KBM-7 (cell line): ENCODE measurements at places on chromosomes 1 and 21.

- no peak for DNase-seq
Observed at GRCh38 chr1:39836595-39837110, 46.7 kb downstream of the TRIT1 start.

DNA sequence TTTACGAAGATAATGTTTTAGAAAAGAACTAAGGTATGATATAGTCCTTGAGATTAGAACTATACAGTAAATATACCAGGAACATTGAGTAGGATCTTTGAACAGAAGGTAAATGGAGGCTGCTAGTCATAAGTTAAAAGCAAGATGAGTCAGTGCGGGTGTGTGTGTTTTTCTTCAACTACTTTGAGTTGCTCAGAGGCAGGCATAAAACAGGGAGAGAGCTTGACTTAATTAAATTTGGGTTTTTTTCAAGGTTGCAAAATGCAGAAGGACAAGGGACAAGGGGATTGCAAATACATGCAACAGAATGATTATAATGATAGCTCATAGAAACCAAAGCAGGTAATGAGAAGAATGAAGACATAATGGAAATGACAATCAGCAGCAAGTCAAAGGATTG is 815.1 kb downstream of the NCAM2 start:
- DNase-seq: no peak

GRCh38 chr1:36119456-36119855 is 5.6 kb downstream of the COL8A2 start:
- no peak for DNase-seq

- peak; percentile 76 for DNase-seq
Observed at GRCh38 chr1:165717918-165718515, 19.7 kb upstream of the ALDH9A1 start.

- no peak for DNase-seq
Observed at GRCh38 chr1:117689997-117690625, 84.3 kb downstream of the TENT5C start.

DNA sequence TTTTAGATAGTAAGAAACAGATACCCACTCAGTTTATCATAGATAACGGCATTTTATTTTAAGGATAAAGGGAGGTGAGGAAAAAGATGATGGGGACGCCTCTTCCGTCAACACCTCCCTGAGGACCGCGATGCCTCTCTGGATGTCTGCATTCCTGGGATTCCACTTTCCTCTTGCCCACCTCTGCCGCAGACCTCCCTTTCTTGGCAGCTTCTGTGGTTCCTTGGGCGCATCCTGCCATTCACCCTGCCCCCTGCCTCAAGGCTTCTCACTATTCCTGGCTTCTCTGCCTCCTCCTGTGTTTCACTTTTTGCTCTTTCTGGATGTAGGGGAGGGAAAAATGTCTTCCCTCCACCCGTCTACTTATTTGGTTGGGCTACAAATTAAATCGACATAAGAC is 19.9 kb downstream of the HUNK start:
- DNase-seq: no peak

GRCh38 chr1:177659281-177659680 is 310.6 kb downstream of the SEC16B start:
- no peak for DNase-seq

- DNase-seq: no peak
Observed at GRCh38 chr1:93722081-93723031, 40.7 kb upstream of the BCAR3 start.

- peak; percentile 38 for DNase-seq
Observed at GRCh38 chr21:46459356-46460112, 843 bp downstream of the DIP2A start.

GRCh38 chr1:198845851-198846250 is 207.0 kb downstream of the PTPRC start:
- DNase-seq: no peak

GRCh38 chr1:151479462-151479861 is 20.2 kb upstream of the POGZ start:
- no peak for DNase-seq

DNA sequence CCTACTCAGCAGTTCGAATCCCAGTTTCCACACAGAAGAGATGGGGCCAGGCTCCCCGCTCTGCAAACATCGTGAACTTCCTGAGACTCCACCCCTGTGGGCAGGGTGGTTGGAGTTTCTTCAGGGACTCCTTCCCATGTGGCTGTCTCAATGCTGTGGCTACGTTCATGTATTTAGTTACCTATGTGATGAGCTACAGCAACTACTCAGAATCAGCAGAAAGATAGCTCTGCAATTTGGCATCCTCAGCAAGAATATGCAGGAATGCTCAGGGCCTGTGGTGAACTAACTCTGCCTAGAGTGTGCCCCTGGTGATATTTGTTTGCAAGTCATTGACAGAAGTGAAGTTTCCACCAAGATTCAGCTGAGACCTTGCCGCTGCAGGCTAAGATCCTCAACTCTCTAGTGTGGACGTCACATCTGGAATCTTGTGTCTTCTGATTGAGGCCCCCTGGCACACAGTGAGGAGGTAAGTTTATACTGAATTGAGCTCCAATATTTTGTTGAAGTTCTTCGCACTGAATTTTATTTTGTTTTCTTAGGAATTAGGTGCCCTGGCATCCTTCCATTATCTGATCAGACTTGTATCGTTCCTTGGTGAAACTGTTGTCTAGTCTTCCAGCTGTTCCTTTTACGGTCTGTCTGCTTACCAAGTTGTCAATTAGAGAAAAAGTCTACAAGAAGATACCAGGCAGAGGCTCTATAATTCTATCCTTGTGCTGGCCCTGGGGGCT is 8.2 kb upstream of the GLRX2 start:
- no peak for DNase-seq

- DNase-seq: no peak
Observed at GRCh38 chr1:240803151-240803550, 191.2 kb upstream of the GREM2 start.

GRCh38 chr1:212641956-212642355 is 33.4 kb downstream of the ATF3 start:
- no peak for DNase-seq

- no peak for DNase-seq
Observed at GRCh38 chr1:22608361-22608760, 28.1 kb upstream of the C1QA start.

- DNase-seq: no peak
Observed at GRCh38 chr1:38088791-38089190, 42.2 kb upstream of the POU3F1 start.

DNA sequence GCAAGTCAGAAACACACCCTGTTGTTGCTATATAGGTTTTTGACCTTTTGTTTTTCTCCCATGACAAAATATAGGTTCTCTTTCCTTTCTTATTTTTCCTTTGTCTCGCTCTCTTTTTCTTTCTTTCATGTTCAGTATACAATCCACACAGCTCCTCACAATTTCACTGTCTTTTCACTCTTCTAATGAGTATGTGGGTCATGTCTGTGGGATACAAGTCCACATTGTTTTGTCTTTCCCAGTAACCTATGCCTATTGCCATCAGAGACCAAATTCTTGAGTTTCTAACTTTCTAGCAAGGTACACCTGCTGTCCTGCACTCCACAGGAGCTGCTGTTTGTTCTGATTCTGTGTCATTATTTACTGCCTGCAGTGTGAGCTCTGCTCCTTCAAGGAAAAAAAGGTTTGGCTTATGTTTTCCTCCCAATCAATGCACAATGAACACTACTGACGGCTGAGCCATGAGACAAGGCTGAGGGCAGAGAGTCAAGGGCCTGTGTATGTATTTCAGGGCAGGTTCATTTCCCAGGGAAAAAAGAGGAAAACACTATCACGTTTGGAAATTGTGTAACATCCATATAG is 453.8 kb downstream of the NEGR1 start:
- no peak for DNase-seq

GRCh38 chr1:182610606-182611194 is 6.5 kb upstream of the RGS16 start:
- no peak for DNase-seq

GRCh38 chr1:29964718-29965533 is 728.6 kb downstream of the PTPRU start:
- DNase-seq: no peak

DNA sequence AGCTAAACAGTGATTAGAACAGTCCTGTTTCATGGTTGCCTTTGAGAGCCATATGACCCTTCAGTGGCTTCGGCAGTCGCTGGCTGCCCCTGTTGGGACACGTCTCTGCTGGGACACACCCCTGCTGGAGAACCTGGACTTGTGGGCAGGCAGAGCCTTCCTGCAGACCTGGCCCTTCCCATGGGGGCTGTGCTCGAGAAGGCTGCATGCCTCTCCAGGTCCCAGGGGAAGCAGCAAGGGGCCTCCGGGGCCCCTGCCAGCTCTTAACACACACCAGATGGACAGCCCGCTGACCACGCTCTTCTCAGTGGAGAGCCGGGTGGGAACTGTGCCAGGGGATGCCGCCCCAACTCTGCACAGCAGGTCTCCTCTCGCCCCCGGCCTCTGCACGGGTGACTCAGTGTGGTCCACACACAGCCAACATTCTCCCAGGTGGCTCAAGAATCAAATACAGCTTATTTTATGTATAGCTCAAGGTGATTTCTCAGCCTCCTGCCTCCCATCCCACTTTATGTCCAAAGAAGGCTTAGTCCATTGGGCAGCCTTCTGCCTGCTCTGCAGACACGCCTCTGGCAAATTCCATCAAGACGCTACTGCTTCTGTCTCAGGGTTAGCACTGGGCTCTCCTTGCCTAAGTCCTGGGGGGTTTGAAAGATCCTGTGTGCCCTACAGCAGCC is 450.8 kb downstream of the KIF26B start:
- no peak for DNase-seq

DNA sequence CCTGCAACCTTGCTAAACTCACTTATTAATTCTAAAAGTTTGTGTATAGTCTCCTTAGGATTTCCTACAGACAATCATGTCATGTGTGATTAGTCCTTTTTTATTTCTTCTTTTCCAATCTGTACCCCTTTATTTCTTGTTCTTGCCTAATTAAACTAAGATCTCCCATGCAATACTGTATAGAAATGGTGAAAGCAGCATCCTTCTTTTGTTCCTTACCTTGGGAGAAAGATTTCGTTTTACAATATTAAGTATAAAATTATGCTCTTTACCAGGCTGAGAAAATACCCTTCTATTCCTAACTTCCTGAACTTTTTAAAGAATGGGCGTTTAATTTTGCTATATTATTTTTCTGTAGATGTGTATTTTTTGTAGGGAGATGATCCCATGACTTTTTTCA is 7.6 kb upstream of the COL18A1 start:
- DNase-seq: no peak

DNA sequence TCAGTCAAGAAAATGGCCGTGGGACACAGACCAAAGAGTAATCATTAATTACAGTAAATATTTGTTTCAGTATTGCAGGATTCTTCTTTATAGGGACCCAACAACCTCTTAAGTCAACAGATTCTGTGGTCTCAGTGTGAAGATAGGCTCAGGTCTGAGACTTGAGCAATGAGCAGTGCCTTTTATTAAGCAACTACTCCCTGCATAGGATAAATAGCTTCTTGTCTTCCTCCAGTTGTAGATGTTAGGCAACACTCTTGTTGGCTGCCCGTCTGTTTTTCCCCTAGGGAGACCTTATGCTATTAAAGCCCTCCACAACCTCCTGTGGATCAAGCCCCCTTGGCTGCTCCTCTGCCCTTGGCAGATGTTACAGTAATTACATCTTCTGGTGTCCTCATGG is 1.8 kb upstream of the OMA1 start:
- DNase-seq: no peak

GRCh38 chr21:34771512-34772028 is 102.8 kb downstream of the CLIC6 start:
- DNase-seq: no peak

DNA sequence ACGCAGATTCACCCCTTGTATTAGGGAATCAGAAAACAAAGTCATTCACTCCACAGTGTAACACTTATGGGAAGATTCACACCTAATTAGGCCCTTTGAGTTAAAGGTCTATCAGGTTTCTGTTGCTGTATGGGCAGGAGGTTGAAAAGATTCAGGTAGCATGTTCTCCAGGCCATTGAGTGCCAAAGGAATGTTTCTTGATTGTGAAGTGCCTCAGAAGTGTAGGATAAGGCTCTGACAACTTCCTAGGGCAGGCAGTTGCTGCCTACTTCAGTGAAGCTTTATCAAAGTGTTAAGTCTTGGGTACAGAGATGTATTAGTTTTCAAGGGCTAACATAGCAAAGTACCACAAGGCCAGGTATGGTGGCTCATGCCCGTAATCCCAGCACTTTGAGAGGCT is 48.7 kb upstream of the RGS18 start:
- no peak for DNase-seq

DNA sequence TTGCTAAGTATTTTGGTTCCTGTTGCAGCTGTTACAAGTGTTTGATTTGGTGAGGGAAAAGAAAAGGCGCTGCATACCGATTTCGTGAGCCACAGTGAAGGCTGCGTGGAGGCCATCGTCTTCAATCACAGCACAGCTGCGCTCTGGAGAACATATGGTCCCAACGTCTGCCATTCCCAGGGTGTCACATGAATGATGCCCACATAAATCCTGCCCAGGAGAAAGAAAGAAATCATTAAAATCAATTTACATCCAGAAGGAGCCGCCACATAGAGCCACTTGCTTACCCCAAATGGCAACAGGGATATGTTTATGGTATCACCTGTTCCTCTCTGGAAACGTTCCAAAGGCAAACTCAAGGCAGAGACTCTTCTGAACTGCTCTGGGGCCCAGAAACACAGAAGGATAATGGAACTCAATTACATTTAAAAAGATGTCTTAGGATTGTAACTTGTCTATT is 12.2 kb downstream of the ADAMTS5 start:
- DNase-seq: no peak

DNA sequence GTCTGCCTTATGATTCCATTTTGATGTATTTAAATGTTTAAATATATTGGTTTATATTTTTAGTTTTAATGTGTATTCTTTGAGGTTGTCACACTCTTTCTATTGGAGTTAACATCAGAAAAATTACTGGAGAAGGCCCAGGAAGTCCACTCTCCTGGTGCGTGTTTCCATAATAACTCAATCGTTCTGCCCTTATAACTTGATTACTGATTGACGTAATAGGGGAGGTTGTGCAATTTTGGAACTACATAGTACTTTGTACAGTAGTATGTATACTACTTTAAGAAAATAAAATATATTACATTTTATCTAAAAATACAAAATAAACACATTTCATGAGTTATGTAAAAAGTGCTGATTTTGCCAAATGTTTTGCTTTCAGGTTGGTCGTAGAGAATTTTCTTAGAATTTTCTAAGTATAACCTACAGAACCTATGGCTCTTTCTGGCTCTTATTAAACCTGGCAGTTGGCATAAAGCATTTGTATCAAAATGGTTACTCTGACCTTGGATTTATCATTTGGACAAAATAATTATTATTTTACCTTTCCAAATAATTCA is 5.7 kb downstream of the PLA2G4A start:
- DNase-seq: no peak
